ENCODE measurements at places on chromosomes 5 and 9.

DNA sequence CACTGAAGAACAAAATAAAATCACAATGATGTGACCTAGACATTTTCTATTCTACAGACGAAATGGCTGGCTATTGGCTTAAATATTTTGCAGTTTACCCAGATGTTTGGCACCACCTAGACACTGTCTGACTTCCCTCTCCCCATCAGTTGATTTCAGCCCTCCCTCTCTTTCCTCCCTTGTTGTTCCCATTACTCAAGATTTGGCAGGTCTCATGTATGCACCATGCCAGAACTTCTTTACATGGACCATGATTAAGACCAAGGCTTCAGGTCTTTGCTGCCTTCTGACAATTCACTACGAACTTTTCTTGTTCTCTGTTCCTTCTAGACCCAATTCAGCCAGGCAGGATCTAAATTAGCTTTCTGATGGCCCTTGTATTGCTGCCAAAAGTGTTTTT is 66.6 kb upstream of the GDNF start:
- no peak for DNase-seq

GRCh38 chr5:146889169-146889568 is 10.6 kb upstream of the PPP2R2B start:
- no peak for DNase-seq

DNA sequence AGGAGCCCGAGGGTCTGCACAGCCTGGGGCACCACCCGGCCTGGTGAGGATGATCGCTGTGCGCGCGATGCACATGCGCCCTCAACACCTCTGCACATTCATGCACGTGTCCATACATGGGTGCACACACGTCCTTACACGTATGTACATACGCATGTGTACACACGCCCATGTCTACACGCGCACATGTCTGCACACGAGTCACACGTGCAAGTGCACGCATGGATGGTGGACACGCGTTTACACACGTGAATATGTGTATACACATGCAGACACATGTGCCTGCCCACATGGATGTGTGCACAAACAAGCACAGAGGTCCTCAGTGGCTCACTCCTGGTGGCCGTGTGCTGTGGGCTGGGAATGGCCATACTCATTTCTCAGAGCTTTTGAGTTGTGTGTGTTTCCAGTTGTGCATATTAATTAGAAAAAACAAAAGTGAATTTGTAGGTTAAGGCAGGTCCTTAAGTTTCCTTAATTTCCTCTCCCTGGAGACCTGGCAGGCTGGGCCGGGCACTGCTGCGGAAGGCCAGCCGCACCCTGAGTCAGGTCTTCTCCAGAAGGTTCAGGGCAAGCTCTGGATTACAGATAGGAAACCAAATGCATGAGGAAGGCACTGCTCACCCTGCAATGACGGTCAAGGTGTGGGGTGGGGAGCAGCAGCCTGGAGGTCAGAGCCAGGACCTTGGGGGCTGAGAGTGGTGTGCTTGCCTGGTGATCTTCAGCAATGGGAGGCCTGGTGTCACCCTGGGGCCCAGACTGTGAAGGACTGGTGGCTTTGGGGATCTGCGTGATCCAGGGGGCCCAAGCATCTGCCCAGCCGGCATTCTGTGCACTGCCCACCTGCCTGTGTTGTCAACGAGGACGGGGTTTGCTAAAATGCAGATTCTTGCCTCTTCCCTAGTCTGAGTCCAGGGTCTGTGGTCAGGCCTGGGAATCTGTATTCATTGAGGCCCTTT is 1.3 kb upstream of the RNU6ATAC start:
- peak; percentile 39 for DNase-seq

DNA sequence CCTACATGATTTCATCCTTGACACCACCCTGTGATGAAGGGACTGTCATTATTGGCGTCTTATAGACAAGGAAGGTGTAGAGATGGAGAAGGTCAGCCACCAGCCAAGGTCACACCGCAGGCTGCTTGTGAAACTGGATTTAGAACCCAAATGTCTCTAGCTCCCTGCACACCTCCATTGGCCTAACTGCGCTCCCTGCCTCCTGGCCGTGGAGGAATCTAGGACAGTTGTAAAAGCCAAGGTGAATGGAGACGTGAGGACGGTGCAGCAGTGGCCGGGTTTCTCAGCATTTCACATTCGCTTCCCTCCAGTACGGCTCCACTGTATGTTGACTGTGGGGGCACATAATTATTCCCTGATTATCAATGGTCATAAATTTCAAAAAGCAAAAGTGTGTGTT is 119.9 kb downstream of the NSG2 start:
- no peak for DNase-seq

DNA sequence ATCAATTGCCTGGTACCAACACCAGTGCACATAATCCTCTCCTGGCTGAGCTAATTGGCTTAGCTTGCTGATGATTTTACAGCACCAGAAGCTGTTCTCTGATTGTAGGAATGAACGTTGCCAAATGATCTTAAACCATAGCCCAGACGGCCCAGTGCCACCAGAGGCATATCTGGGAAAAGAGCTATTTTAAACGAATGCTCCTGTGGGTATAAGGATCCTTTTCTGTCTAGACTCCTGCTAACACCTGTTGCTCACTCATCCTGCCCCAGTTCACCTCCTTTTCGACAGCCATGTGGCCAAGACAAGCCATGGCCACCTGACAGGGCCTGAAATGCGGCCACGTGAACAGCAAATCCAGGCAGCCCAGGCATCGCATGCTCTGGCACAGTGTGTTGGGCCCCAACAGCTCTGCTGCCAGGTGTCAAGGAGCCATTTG is 289.9 kb upstream of the SLC30A5 start:
- DNase-seq = no peak

GRCh38 chr5:95153511-95153910 is 131.4 kb downstream of the MCTP1 start:
- no peak for DNase-seq

DNA sequence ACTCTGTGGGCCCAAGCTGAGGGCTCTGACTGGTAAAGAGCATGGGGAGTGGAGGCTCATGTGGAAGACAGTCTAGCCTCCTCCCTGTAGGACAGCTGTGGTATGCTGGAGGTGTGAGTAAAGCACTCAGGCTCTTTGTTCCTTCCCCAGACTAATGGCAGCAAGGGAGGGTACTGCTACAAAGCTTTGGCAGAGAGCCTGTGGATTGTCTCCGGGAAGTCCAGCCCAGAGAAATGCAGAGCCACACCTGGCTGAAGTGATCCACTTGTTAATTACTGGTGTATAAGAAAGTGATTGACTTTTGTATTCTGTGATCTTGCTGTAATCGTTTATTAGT is 161.7 kb downstream of the OXCT1 start:
- no peak for DNase-seq

DNA sequence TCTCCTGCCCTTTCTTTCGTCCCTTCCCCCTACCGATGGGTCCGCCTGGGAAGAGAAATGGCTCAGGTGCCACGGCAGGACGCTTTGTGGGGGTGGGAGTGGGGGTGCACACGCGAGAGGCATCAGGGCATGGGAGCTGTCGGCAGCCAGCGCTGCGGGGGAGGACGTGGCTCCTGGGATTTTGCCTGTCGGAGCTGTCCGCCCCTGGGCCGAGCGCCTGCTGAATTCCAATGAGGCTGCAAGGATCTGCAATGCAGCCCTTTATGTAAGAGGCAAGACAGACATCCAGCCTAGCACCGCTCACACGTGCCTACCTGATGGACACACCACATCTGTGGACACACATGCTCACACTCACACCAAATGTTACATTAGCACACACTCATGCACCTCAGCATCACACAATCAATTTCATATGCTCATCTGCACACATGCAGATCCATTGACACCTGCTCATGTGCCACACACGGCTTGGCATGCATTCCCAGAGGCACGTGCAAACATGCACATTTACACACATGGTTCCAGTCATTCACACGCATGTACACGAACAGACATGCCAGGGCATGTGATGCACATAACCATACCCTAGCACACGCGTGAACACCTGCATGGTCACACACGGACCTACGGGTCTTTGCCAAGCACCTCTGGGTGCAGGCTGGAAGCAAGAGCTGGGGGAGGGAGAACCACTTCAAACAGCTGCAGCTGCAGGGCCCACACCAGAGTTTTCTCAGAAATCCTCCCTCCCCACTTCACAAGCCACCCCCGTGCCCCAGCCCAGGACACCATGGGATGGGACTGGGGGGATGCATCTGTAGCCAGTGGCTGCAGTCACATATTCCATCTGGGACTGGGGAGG is 1.4 kb downstream of the GRIN1 start:
- no peak for DNase-seq

GRCh38 chr9:111016426-111017045 is 21.7 kb downstream of the LPAR1 start:
- no peak for DNase-seq

GRCh38 chr5:56829137-56829908 is 14.0 kb downstream of the MAP3K1 start:
- DNase-seq = peak; percentile 69

- DNase-seq = no peak
These were observed 424 bp downstream of the HNRNPA0 start for GRCh38 chr5:137753691-137754187.

DNA sequence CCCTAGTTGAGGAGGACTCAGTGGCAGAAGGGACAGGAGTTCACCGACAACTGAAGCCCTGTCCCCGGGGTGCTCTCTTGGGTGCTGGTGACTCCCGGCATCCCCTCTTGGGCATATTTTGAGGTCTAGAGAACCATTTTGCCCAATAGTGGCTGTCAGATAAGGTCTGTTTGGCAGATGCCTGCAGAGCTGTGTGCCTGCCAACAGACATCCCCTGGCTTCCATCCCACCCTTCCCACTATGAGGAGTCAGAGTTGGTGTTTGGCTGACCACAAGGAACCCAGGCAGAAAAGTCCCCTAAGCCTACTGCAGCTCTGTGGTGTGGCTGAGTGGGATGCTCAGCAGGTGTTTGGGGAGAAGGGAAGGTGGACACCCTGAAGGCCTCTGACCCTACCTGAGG is 207.0 kb downstream of the AUH start:
- DNase-seq = no peak

DNA sequence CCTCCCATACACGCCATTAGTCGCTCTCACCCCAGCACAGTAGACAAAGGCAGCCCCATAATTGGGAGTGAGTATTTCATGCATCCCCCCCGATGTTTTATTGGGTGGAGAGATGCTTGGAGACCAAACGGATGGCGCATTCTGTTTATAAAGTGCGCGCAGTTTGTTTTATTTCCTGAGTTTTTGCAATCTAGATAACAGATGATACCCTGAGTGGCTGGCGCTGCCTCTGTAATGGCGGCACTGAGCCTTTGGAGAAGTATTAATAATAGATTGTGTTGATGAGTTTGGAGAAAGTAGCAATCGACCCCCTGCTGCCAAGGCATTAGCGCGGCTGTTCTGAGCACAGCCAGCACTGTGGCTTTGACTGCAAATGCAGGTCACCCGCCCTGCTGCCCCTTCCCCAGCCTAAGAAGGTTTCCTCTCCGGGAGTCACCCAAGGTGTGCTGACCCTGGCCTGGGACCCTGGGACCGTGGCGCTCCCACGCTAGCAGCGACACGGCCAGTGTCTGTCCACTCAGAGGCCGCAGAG is 74.3 kb downstream of the LMX1B start:
- no peak for DNase-seq

DNA sequence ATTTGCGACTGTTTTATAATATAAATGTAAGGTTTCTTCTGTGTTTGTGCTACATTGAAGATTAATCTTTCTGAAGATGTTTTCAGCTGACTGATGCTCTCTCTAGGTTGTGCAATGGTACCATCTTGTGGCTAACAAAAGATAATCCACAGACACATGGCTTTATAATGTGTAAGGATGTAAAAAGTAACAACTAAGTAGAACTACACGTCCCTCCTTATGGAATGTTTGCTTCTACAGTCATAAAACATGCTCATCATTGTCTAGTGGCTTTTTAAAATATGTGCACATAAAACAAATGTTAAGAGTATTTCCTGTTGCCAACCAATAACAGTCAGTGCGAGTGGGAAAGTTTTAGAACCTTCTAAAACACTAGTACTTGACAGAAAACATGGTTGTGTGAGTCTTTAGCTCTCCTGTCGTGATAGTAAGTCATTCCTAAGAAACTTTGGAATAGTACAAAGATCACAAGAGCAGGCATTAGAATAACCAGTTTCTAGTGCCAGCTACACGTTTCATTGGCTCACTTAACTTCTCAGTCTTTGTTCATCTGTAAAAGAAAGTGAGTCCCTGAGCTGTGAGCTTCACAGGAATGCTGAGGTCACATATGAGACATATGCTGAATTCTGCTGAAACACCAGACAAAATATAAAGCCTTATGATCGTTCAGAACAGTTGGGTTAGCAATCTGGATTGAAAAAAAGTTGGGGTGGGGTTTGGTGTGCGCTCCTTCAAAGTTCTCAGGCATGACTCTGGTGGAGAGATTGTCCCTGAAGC is 75.7 kb upstream of the GLIS3 start:
- peak; percentile 10 for DNase-seq

- DNase-seq = no peak
These were observed 31.8 kb upstream of the PWWP2A start for GRCh38 chr5:160151017-160151416.

DNA sequence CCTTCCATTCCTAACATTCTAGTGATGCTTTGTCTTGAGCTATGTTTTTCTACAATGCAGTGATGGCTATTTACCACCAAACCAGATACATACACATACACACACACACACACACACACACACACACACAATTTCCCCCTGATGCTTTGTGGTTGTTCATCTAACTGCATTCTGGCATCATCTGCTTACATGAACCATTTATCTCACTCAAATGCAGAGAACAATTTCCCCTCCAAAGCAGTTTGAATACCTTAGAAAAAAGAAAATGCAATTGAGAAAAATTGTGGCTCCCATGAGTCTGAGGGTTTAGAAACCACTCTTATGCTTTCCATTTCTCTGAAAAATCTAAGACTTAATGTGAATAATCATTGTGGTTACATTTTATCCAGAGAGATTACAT is 1024.8 kb downstream of the TLE4 start:
- no peak for DNase-seq

GRCh38 chr9:34554211-34555001 is 31.6 kb upstream of the ENHO start:
- DNase-seq = no peak

GRCh38 chr5:17215361-17215760 is 2.1 kb upstream of the BASP1 start:
- no peak for DNase-seq

DNA sequence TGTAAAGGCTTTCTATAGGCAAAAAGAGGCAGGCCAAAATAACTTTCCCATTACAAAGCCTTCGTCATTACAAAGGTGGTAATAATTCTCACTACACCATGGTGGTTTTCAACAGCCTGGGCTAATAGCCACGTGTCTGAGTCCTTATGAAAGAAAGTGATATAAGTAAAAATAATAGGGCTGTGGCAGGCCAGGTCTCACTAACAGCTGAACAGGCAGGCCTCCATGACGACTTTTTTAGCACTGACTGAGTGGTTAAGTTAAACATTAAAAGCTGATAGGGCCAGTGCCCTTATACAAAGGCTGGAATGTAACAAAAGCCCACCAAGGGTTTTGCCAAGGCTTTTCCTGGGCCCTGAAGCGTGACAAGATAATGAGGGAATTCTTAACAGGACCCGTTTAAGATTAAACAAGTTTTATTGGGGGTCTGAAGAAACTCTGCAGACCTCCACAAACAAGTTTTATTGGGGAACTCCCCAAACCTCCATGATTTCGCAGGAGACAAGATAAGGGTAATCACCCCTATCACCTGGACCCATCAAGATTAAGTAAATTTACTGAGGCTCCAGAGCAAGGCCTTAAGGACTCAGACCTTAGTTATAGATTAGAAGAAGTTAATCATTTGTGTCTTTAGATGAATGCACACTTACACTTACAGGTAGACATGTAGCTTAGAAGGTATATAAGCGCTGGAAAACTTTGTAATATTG is 412.9 kb downstream of the CHSY3 start:
- no peak for DNase-seq

GRCh38 chr5:33994845-33995244 is 10.4 kb upstream of the SLC45A2 start:
- no peak for DNase-seq

GRCh38 chr5:139838381-139839197 is 43.0 kb downstream of the PSD2 start:
- DNase-seq = no peak

Data from CD4-positive, alpha-beta T cell treated with Interleukin-17A for 1 hour (primary cell).